ENCODE measurements at places on chromosomes 3 and 15.

DNA sequence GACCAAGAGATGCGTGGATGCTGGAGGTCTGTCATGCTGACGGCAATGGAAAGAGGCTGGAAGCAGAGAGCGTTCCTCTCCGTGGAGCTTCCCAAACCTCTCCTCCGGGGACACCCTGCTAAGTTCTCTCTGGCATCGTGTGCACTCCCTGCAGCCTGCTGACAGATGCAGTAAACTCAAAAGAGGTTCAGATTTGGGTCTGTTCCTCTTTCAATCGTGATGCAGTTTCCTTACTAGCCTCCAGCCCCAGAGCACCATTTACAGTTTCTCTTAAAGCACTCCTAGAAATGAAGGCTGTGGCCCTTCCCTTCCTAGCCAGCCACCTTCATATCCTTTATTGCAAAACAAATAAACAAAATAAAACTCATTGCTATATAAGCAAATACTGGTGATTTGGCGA is 47.3 kb upstream of the LRRC58 start:
- DNase-seq: no peak

- DNase-seq: no peak
Observed at GRCh38 chr3:129577925-129578786, 28.3 kb downstream of the PLXND1 start.

DNA sequence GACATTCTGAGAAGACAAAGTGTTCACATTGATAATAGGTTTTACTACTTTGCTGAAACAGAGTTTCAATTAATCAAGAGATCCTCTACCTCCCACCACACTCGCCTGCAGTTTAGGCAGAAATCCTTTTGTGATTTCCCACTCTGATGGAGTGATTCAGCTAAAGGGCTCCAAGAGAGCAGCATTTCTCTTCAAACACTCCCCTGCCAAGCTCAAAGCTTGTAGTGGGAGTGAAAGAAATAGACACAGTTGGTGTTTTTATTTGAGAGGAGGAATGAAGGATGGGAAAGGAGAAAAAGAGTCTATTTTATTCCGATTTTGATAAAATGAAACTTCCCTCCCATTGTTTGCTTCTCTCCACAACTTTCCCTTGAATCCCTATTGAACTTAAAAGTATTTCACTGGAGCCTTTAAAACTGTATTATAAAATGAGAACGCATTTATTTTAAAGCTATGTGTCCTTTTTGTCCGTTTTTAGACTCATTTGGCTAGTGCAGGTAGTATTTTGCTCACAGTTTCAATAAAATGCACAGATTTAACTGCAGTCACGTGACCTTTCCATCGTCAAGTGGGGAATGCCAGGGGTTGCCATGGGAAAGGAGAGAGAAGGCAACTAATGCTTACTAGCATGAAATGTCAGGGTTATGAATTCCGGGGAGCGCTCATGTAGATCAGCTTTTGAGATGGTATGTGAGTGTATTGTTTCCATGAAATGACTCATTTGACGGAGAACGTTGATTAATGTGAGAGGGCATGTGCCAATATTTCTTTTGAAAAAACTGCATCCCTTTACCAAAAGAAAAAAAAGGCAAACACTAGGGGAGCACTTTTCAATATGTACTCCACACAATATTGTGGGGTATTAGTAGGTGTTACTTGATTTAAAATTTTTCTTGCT is 7.7 kb upstream of the OSBPL11 start:
- no peak for DNase-seq

GRCh38 chr15:43702701-43703424 is 9.2 kb downstream of the CKMT1A start:
- no peak for DNase-seq

GRCh38 chr3:176650478-176650877 is 546.8 kb downstream of the TBL1XR1 start:
- no peak for DNase-seq

DNA sequence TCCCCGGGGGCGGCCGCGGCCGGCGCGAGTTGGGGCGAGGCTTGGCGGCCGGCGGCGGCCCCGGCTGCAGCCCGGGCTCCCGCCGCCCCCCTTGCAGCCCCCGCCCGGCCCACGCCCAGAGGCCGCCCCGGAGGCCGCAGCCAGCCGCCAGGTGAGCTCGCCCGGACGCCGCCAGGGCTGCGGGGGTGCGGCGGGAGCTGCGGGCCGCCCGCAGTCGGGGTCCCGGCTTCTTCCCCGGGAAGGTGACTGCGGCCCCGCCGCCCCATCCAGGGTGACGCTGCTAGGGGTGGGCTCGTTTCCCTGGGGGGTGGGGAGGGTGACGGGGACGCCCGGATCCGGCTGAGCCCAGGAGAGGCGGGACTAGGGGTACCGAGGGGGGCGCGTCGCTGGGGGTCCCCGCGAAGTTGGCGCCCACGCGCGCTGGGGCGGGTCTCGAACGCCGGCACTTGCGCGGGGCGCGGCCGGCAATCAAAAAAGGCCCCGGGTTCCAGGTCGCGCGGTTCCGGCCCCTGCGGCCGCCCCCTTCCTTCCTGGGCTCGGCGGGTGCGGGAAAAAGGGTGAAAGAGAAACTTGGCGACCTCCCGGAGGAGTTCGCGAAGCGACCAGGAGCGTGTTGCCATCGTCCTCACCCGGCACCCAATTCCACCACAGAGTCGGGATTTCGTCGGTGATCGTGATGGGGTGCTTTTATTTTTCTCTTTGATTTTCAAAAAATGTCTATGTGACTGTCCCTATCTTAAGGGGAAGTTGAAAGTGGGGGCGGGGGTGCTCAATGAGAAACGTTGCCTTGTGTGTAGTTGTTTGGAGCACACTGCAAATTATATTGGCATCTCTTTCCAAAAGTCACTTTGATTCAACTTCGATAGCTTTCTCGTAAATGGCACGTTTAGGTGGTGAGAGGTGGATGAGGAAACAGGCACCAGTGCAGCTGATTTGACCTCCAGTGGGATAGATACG is 619 bp downstream of the ATXN7 start:
- peak; percentile 70 for DNase-seq

GRCh38 chr15:64187396-64188191 is 24.8 kb upstream of the PPIB start:
- no peak for DNase-seq

DNA sequence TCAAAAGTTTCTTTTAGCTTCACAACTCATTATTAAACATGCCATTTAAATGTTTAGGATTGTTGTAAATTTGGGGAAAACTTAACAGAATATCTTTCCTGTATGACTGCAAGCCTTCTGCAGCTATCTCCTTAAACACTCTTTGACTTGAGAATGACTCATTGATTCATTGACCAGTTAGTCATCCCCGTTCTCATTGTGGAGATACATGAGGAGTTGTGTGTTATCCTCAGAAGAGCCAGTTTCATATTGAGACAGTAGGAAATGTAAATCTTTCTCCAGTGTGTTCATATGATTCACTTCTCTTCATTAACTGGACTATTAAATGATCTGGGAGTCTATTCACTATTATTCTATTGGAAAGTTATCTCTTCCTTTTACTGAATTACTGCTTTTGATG is 83.0 kb downstream of the CRYGS start:
- DNase-seq: no peak

Data from muscle of back (tissue), 13 donors.